ENCODE measurements at places on chromosomes 3 and 15.

- DNase-seq: no peak
Observed at GRCh38 chr3:90016555-90016954, 909.1 kb downstream of the EPHA3 start.

DNA sequence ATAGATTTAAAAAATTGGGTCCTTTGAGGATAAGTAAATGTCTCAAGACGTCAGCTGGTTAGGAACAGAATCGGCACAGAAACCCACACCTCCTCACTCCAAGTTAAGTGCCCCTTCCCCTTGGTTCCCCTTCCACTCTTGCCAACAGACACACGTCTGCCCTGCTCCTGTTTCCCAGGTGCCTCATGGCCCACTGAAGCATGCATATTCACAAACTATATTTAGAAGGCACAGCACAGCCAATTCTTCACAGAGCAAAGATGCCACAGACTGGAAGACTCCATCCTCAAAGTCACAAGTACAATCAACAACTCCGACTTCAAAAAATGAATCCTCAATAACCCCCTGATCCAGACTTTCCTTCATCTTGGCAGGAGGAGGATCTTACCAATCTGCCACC, 295.4 kb upstream of the NR2F2 start:
- no peak for DNase-seq

- no peak for DNase-seq
Observed at GRCh38 chr15:74297887-74298286, 61.8 kb downstream of the CCDC33 start.

DNA sequence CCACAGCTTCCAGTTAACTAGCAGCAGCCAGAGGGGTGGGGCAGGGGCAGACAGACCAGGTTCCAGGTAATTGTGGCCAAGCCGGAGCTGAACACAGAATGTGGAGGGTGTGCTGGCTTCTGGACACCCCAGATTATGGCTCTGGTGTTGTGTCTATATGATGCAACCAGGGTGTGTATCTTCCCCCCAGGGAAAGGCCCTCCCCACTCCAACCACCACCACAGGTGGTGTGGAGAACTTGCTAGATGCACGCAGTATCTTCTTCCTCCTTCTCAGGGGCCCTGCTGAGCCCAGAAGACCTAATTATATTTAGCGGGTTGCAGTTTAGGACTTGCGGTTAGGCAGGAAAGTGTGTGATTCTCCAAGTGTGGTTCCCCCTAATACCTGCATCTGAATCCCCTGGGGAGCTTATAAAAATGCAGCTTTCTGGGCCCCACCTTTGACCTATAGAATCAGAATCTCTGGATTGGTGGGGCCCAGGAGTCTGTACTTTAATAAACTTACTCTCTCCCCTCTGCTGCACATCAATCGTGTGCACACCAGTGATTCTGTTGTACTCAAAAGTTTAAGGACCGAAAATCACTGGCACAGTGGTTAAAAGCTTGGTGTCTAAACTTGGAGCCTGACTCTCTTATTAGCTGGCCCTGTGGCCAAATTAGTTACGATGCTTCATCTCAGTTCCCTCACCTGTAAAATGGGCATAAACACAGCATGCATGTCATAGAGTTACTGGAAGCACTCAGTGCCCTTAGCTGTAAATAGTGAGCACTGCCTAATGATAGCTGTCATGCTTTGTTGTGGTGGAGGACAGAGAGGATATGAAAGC, 379.1 kb upstream of the PROK2 start:
- DNase-seq: no peak

DNA sequence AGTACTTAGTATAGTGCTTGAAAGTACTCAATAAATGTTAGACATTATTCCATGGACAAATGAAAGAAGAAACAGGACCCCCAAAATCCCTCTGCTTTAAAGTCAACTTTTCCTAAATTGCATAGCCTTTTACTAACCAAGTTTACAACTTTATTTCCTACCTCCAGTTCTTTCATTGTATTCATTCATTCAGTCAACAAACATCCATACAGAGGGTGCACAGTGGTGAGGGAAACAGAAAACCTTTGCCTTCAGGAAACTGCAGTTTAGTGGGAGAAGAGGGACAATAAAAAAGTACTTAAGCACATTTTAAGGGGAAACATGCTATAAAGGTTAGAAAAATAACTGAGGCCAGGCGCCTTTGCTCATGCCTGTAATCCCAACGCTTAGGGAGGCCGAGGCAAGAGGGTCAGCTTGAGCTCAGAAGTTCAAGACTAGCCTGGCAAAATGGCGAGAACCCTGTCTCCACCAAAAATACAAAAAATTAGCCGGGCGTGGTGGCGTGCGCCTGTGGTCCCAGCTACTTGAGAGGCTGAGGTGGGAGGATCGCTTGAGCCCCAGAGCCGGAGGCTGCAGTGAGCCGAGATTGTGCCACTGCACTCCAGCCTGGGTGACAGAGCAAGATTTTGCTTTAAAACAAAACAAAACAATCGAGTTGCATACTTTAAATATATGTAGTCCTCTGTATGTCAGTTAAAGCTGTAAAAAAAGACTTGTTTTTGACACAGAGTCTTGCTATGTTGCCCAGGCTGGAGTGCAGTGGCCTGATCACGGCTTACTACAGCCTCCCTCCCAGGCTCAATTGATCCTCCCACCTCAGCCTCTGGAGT, 1.1 kb upstream of the DENND4A start:
- DNase-seq: no peak

- no peak for DNase-seq
Observed at GRCh38 chr15:90358124-90359033, 6.3 kb downstream of the ZNF774 start.

- DNase-seq: no peak
Observed at GRCh38 chr3:178950676-178951075, 120.9 kb downstream of the ZMAT3 start.

GRCh38 chr3:111936967-111937366, 41.9 kb upstream of the ABHD10 start:
- no peak for DNase-seq

DNA sequence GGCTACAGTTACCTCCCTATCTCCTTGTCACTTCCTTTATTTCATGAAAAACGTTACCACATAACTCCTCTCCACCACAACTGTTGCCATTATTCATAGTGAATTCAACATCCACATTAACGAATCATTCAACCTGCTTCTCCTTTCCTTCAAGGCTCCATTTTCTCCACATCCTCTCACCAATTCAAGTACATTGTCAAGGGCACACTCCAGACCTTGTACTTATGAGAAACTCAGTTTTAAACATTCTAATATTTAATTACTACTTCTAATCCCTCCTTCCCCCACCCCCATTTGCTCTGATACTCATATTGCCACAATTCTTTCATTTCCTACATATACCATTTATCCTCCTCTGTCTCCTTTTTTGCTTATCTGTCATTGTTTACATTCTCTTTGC, 871.2 kb downstream of the TUSC7 start:
- no peak for DNase-seq

DNA sequence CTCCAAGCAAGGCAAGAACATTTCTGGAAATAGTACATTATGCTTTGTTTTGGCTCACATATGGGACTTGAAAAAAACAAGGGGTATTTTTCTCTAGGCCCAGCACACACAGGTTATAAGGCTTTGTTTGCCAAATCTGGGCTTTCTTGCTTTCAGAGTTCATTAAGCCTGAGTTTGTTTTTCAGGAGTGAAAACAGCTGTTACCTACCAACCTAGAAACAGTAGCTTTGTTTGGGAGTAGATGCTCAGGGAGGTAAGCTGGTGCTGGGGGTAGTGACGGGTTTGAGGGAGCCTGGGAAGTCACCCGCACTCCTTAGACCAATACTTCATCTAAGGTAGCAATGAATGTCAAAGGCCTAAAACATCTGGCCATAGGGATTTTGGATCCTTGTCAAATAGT, 241.2 kb downstream of the KBTBD8 start:
- no peak for DNase-seq

GRCh38 chr15:75639709-75640482, at the start of gene IMP3:
IMP3 (minus strand) TSS chr15:75640224; CDS start chr15:75640168, 56 bp downstream.
- DNase-seq: peak; percentile 97

DNA sequence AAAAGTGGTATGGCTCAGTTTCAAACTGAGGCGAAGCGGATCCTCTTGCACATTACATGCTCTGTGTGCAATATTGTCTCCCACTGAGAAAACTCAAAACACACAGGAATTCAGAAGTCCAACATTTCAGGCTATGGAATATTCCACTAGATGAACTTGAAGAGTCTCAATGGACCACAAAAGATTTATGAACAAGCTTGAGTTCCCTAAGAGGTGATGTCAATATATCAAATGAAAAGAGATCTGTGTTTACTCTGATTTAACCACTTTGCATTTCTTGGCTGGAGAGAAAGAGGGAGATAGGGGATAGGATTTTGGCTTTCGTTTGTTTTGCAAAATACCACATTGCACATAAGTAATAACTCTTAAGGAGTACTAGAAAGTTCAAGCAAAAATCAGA, 20.3 kb downstream of the PDZRN3 start:
- peak; percentile 97 for DNase-seq

GRCh38 chr15:51283026-51283425, 55.4 kb downstream of the CYP19A1 start:
- no peak for DNase-seq

DNA sequence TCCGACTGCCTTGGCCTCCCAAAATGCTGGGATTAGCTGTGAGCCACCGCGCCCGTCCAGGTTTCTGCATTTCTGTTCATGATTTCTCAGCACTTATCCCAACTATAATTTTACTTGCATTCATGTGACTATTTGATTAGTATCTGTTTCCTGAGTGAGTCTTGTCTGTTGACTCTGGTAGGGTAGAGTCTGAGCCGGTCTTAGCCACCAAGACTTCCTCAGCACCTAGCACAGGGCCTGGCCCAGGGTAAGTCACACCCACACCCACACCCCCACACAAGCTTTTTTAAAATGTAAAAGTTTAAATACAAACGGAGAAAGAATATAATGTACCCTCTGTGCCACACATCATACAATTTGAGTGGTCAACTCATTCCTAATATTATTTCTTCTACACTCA, 3.1 kb upstream of the SPATA12 start:
- no peak for DNase-seq

GRCh38 chr3:37582086-37582485, 279.6 kb upstream of the CTDSPL start:
- DNase-seq: no peak
